Right renal cortex interstitium (tissue), 3 donors: ENCODE measurements at places on chromosomes 11 and 22. TPM values are rescaled to one million over a fixed set of nuclear protein-coding genes. Genes with fewer than 3 reads are reported as not detected.

SERPIND1 gene
- 2.3 TPM for polyA plus RNA-seq

ELF5 gene
- 74.6 TPM for polyA plus RNA-seq

CDC42EP2 gene
- 6.3 TPM for polyA plus RNA-seq

KCNJ1 gene
- polyA plus RNA-seq = 109 TPM
